NCI-H2227 treated with DMSO at 0.1 percent for 48 hours (cell line): ENCODE measurements at places on chromosomes 3 and 15.

- DNase-seq, result no peak
Observed at GRCh38 chr15:58627046-58627445, 122.5 kb downstream of the ADAM10 start.

DNA sequence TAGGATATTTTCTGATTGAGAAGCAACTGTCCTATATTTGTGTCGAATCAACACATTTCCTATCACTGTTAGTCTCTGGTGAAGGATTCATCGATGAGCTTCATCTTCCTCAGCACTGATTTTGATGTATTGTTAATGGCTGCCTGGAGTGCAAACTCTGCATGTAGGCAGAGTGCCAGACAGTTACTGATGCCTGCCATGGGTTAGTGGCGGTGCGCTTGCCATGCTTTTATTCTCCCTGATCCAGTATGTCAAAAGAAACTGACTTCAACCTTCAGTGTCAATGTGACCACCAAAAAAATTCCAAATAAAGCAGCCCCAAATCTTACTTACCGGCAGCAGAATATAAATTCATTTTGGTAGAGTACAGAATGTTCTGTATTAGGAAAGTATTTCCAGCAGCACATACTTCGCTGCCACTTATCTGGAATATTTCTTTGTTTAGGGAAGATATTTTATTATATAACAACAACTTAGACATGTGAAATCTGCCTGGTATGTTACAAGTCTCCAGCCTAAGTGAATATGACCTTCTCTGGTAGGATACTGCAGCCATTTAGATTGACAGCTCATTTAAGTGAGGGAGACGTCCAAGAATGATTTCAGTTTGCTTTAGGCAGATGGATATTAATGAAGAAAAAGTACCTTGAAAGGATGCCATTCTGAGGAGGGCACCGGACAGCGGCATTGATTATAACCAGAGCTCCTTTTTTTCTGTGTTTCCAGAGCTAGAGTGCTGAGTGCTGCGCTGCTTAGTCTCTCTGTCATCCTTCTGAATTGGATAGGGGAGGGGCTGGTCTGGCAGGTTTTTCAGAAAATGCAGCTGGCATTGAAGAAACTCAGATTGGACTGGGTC, 59.9 kb downstream of the ARHGEF26 start:
- no peak for DNase-seq

- DNase-seq, result no peak
Observed at GRCh38 chr15:77856705-77857346, 220.7 kb downstream of the TBC1D2B start.

DNA sequence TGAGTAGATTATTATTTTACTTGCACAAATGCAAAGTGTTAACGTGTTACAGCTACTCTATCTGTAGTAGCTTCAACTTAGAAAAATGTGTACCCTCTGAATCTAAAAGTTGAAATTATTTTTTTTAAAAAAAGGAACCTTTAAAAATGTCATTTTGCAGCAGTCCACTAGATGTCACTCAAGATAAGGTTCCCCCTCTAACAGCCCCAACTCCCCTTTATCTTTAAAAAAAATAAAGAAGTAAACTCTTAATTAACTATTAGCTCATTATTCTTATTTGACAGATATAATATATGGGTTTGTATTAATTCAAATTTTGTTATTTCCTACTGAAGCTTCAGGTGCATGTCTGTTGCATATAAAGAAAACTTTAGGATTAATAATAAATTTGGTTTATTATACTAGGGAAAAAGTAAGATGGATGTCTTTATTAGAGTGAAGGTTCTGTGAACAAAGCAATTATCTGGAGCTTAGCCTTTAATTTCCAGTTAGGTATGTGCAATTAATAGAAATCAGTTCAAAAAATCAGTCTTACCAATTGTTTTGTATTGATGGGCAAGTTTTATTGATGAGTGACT, 288.5 kb downstream of the VGLL3 start:
- DNase-seq, result no peak

DNA sequence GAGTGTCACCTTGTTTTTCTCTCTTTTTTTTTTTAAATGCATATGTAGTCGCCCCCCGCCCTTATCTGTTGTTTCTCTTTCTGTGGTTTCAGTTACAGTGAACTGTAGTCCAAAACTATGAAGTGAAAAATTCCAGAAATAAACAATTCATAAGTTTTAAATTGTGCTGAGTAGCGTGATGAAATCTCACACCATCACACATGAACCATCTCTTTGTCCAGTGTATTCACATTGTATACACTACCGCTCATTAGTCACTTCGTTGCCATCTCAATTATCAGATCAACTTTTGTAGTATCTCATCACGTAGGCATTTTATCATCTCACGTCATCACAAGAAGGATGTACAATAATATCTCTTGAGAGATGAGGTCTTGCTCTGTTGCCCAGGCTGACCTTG, 62.5 kb upstream of the MLF1 start:
- DNase-seq, result no peak

GRCh38 chr15:79364571-79365240, 53.8 kb downstream of the TMED3 start:
- DNase-seq, result no peak

GRCh38 chr15:57740048-57740447, 33.5 kb downstream of the POLR2M start:
- DNase-seq, result no peak

DNA sequence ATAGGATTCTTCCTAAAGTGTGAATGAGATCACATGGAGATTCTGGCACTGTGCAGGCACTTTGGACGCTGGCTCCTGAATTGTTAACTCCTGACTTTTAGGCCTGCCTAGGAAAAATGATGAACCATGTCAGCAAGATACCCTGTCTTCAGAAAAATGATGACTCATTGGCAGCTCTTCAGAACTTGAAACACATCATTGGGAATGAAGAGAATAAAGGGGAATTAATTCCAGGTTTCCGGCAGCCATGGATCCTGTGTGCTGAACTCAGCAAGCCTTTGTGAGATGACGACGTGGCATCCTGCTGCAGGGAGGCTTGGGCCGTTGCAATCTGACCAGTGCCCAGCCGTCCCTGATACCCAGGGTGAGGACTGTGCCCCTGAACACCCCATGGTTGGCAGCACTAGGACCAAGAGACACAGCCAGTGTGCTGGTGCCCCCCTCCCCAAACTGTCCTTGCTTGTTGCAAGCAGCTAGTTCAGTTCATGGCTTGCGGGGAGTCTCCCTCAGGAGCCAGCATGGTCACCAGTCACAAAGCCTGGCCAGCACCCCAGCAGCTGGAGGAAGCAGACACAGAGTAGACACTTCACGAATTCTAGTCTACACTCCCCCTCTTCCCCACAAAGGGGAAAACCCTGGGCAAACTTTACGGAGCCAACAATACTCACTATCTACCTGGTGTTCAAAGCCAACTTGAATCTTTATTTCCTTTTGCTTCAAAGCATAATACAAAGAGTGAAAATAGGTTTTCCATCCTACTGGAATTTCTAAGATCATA, 7.8 kb upstream of the LIPC start:
- no peak for DNase-seq

GRCh38 chr3:99529265-99529664, 109.1 kb upstream of the COL8A1 start:
- DNase-seq, result no peak
